ENCODE measurements at places on chromosomes 16 and 17.
A peak's percentile ranks its signal among the peaks of the same experiment; 100 is the strongest.

GRCh38 chr16:27322858-27323780 is 9.3 kb downstream of the IL4R start:
- DNase-seq = no peak

DNA sequence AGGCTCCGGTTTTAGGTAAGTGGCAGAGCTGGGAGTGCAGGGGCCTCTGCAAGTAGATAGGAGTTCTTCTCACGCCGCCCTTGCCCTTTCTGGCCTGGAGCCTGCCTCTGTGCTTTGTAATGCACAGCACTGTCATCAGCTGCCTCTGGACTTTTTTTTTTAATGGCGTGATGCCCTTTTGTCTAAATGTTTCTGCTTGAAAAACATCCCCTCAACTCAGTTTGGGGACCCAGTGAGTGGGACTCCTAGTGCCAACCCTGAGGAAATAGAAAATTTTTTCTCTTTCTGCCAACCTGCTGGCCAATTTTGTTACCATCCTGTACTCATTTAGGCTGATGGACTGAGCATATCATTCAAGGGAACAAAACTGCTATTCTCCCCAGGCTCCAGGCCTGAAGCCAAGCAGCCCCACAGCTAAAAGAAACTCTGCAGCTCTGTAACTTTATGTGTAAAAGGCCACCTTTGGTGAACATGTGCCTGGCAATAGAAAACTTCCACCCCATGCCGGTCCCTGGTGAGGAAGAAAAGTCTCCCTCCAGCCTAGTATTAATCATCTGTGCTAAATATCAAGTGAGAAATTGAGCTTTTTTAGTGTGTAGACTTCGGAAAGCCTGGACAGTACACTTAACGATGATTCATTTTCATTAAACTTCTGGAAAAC is 22.5 kb downstream of the SLC6A2 start:
- no peak for DNase-seq

- no peak for DNase-seq
Observed at GRCh38 chr17:47935961-47936360, 5.4 kb upstream of the PNPO start.

- no peak for DNase-seq
Observed at GRCh38 chr16:17125671-17126070, 345.1 kb downstream of the XYLT1 start.

GRCh38 chr16:82891918-82892317 is 265.1 kb downstream of the CDH13 start:
- DNase-seq = no peak

- no peak for DNase-seq
Observed at GRCh38 chr16:64596196-64596595, 525.7 kb downstream of the CDH11 start.

DNA sequence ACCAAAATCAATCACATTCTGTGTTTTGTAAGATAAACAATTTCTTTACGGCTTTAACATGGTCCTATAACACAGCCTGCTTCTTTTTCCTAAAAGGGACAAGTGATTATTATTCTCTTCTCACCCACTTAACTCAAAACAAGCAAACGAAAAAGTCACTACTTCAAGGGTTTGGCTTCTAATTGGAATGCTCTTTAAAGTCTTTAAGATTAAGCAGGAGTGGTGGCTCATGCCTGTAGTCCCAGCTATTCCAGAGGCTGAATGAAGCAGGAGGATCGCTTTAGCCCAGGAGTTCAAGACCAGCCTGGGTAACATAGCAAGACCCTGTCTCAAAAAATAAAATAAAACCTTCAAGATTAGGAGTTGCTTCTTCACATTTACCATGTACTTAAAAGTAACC is 66.6 kb upstream of the CNEP1R1 start:
- DNase-seq = no peak

GRCh38 chr16:83994087-83994486 is 26.0 kb downstream of the NECAB2 start:
- no peak for DNase-seq

GRCh38 chr17:80856863-80857755 is 134.5 kb upstream of the CHMP6 start:
- DNase-seq = peak; percentile 68

DNA sequence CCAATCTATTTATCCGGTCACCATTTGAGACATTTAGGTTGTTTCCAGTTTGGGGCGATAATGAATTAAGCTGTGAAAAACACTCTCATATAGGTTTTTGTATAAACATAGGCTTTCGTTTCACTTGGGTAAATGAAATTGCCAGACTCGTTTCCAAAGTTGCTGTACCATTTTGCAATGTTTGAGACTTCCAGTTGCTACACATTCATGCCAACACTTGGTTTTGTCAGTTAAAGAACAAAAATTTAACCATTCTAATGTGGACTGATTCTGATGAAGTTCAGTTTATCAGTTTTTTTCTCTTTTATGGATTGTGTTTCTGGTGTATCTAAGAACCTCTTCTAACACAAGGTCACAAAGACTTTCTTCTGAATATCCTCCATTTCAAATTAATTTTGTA is 52.4 kb downstream of the YPEL2 start:
- no peak for DNase-seq

DNA sequence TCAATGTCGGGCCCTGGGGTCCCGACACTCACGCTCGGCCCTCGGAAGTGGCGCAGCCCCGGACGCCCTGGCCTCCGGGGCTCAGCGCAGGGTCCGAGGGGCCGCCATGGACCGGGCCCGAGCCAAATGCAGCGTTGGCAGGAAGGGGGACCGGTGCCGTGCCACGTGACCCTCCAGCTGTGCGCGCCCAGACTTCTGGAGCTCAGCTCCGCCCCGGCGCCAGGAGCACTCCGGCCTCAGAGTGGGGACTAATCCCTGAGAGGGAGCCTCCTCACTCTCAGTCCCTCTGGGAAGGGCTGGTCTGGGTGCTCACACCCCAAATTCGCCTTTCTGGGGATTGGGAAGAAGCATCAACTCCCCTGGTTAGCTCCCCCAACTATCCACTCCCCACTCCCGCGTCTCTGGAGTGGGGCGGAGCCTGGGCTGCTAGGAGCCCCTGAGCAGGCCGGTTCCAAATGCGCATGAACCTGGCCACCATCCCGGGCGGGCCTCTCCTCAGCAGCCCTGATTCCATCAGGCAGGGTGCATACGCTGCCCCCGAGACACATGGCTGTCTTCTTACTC is at the start of gene B3GNT9:
Gene B3GNT9, minus strand, starts transcription at position 166 of the 564 bp plus-strand sequence. CDS start 513 bp downstream, outside the sequence.
- DNase-seq = no peak

GRCh38 chr16:87970186-87970585 is 19.0 kb downstream of the BANP start:
- no peak for DNase-seq

DNA sequence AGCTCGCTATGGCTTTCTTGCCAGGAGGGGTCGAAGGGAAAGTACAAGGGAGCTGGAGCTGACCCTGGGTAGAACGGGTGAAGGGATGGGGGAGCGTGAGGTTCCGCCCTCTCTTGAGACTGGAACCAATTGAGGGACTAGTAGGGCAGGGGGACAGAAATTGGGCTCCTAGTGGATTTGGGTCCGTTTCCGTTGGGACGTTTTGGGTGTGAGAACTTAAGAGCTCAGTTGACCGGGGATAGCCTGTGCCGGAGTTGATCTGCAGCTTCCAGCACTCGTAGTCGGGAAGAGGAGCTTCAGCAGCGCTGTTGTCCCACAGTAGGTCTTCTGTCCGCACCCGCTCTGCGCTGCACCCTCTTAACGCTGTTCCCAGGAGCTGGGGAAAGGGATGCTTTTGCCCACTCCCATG is 481 bp downstream of the CNTROB start:
- no peak for DNase-seq

DNA sequence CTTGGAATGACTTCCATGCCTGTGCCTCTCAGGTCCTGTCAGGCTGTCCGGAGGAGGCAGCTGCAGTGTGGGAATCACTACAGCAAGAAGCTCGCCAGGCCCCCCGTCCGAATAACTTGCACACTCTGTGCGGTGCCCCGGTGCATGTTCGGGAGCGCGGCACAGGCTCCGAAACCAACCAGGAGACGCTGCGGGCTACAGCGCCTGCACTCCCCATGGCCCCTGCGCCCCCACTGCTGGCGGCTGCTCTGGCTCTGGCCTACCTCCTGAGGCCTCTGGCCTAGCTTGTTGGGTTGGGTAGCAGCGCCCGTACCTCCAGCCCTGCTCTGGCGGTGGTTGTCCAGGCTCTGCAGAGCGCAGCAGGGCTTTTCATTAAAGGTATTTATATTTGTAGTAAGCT is 1.3 kb downstream of the NRN1L start:
- no peak for DNase-seq

DNA sequence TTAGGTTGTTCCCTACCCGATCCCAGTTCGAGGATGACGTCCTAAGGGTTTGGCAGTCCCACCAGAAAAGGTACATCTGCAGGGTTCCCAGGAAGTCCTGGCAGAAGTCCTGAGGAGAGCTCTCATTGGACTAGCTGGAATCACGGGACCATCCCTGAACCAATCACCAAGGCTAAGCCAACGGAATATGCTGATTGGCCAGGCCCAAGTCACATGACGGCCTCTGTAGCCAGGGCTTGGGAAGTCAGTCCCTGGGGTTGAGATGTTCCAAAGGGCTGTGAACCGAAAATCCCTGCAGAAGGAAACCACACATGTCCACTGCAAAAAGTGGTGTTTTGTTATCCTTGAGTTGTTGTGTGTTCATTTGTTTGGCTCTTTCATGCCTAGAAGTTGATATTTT is 68.2 kb upstream of the ZNF423 start:
- DNase-seq = no peak

- DNase-seq = no peak
Observed at GRCh38 chr16:80231121-80231520, 309.7 kb upstream of the DYNLRB2 start.

GRCh38 chr16:1107141-1107540 is 11.1 kb upstream of the C1QTNF8 start:
- DNase-seq = no peak

GRCh38 chr17:1045456-1045855 is 48.5 kb downstream of the TIMM22 start:
- DNase-seq = no peak

- DNase-seq = no peak
Observed at GRCh38 chr16:11583889-11584565, 2.7 kb downstream of the LITAF start.

DNA sequence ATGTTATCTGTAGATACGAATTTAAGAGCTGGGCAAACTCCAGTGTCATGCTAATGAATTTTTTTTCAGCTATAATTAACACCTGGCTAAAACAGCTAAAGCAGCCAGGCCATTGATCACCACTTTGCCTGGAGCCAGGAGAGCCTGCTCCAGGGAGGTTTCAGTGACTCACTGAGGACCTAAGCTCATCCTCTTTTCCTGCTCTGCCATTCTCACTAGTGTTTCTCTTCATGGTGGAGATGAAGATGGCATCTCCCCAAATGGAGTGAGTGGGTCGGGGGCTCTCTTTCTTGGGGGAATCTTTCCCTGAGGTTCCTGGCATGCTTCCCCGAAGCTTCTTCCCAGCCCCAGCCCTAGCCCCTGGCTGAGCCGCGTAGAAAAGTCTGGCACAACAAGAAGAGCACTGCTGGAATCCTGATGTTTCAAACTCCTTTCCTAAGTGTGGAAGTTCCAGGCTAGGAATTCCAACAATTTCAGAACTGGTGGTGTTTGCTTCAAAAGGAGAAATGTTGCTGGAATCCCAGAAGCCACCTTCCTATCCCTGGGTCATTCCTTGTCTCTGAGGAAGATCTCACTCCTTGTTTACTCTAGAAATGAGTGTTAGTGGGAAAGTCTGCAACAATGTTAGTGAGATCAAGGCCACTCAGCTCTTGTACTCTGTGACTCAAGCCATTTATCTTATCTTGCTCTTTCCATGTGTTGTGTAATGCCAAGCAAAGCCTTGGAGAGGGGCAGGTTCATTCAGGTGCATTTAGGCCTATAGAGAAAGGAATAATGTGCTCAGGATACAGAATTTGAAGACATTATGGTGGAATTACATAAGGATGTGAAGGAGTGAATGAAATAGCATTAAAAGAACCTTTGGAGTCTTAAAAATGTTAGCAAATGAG is 26.0 kb upstream of the B4GALNT2 start:
- no peak for DNase-seq

DNA sequence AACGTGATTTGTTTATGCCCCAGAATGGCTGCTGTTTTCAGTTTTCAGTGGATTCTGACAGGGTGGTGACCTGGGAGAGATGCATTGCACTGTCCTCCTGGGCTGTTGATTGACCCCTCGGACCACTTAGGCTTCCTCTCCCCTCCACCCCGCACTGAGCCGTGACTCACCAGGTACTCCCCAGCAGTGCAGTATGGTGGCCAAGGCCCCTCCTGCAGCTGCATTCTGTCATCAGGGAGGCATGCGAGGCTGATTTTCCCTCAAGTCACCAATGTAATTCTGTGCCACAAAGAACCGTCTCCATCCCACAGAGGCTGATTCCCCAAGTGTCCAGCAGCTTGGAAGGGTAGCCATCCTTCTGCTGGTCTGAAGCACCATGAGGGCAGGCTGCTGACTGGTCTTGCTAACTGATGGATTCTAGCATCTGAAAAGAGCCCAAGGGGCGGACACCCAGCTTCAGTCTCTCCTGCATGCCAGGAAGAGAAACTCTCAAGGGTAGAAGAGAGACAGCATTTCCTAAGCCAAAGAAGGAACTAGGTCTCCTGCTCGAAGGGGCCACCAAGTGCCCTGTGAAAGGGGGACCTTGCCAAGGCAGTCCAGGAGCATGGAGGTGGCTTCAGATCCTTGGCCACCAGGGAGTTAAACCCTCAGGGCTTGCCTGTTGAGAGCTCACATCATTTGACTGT is 148.1 kb downstream of the SOCS1 start:
- DNase-seq = peak; percentile 21

- DNase-seq = peak; percentile 14
Observed at GRCh38 chr16:37511-37910, 15.9 kb downstream of the POLR3K start.

DNA sequence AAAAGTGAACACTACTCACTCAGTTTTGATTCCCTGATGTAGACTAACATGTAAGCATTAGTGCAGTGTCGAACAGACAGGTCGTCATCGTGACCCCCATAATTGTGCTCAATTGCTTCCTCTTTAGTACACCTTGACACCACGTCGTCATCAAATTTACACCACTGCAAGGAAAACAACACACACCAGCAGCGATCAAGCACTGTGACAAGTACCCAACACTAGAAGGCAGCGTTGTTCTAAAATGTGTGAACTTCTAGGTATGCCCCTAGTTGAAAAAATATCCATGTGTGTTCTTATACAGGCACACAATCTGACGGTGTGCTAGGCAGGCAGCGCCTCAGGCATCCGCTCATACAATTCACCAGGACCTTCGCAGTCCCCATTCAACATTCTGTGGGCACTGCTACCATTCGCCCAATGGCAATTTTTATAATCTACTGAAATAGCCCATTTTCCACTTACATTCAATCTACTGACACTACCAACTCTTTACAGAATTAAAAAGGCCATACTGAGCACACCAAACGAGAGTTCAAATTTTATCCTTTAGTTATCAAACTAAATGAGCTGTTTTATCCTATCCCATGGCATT is 23.1 kb downstream of the LITAFD start:
- no peak for DNase-seq

GRCh38 chr17:48526608-48527546 is 3.9 kb downstream of the HOXB1 start:
- no peak for DNase-seq

DNA sequence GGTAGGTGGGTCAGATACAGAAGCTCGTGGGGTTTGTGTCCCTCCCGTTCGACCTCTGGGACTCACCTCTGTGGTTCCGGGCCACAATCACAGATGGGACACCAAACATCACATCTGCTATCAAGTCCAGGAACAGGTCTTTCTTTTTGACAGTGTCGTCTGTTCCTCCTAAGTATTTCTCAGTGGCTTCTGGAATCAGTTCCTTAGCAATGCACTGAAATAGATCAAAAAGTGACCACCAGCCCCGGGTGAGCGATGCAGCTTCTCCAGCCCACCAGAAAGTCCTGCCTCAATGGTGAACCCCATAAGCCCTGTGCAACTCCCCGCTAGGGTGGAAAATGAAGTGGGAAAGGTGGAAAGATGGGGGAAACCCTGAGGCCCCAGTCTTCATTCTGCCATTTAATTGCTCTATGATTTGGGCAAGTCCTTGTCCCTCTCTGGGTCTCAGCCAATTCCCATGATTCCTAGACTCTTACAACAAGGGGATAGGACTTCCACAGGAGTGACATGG is 22.4 kb downstream of the CES1 start:
- no peak for DNase-seq
